Activated CD4-positive, alpha-beta T cell treated with anti-CD3 and anti-CD28 coated beads, Interleukin-2, amount 10 ng/mL, durations not matched to agents 24 days and 14 days (primary cell): ENCODE measurements at places on chromosomes 2 and 18. TPM values are rescaled to one million over a fixed set of nuclear protein-coding genes. Genes with fewer than 3 reads are reported as not detected.

GRCh38 chr2:46984642-46985476, 69.3 kb upstream of the MCFD2 start:
- peak overlapping the region; percentile 97 for H3K27ac ChIP-seq
- H3K4me1 ChIP-seq: peaks cover 63% of the 10 kb centered on the region
- H3K36me3 ChIP-seq: peaks cover 29% of the 10 kb centered on the region
- DNase-seq: peak; percentile 89
- H3K27me3 ChIP-seq: no peaks in the 10 kb centered on the region
- peak overlapping the region; percentile 79 for H3K4me3 ChIP-seq

DNA sequence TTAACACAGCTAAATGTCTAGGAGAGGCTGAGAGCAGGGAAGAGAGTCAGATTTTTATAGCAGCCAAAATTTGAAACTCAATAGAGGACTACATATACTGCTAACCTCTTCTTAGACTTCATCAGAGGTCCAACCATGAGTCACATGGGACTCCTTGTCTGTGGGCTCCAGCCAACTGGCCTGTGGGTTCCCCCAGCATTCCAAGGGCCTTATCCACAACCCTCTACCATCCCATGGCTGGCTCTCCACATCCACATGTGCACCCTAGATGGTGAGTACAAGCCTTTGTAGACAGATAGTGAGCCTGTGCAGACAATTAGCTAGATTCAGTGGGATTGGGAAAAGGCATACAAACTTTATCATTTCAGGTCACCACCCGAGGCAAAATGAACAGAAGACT, 901.9 kb upstream of the ZEB2 start:
- H3K4me1 ChIP-seq: no peaks in the 10 kb centered on the region
- H3K27ac ChIP-seq: no peak overlapping the region
- no peak overlapping the region for H3K4me3 ChIP-seq

DNA sequence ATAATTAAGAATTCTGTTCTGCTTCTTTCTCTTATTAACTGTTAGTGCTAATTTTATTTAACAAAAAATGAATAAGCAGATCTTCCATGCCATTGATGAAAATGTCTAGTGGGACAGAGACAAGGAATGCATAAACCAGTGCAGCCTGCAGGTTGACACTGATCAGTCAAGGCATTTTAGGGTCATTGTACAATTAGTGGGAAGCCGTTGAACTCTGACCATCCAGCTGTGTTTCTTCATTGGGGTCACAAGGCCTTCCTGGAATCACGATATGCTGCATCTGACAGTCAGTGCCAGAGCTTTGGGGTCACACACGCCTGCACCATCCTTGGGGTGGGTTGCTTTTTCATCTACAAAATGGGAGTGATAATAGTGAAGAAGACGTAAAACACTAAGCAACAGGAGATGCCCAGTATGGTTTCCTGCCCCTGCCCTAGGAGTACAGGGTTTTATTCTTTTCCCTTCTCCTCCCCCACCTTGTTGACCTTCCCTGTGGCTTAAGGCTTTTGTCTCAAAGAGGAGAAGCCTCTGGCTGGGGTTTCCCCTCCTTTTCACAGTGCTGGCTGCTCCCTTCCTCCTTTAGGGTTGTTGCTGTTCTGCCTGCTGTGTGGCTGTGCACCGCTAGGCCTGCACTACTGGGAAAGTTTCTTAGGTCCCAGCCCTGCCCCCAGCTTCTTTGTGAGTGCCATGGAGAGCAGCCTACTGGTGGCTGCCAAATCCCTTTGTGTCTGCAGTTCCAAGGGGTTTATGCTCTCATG, 245.6 kb downstream of the TPGS2 start:
- no peak overlapping the region for H3K4me3 ChIP-seq
- H3K27me3 ChIP-seq: peaks cover 3% of the 10 kb centered on the region
- H3K27ac ChIP-seq: no peak overlapping the region

- H3K36me3 ChIP-seq: peaks cover 15% of the 10 kb centered on the region
- H3K27me3 ChIP-seq: no peaks in the 10 kb centered on the region
- H3K27ac ChIP-seq: no peak overlapping the region
- no peak for DNase-seq
Observed at GRCh38 chr2:43340066-43340465, 113.7 kb upstream of the ZFP36L2 start.

DNA sequence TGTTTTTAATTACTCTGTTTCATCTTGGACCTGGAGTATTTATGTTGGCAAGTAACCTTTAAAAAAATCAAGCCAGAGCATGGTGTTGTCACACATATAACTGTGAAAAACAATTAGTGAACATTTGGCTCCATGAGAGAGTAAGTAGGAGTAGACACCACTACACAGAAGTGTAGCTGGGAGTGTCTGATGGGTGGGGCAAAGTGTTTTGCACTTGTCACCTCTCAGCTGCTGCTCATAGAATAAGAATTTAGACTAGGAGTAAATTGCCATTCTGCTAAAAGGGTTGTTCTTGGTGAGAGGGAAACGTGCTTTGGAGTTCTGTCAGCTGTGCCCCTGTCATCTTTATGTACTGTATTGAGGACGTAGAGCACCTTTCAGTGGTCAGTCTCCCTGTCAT, 114.5 kb downstream of the TTC27 start:
- no peak overlapping the region for H3K4me3 ChIP-seq
- peaks cover 33% of the 10 kb centered on the region for H3K36me3 ChIP-seq
- H3K27me3 ChIP-seq: no peaks in the 10 kb centered on the region

DNA sequence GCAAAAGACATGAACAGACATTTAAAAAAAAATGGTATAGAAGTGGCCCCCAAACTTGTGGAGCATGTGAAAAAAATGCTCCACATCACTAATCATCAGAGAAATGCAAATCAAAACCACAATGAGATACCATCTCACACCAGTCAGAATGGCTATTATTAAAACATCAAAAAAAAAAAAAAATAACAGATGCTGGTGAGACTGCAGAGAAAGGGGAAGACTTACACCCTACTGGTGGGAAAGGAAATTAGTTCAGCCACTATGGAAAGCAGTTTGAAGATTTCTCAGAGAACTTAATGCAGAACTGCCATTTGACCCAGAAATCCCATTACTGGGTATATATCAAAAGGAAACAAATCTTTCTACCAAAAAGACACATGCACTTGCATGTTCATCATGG, 164.8 kb downstream of the RIT2 start:
- no peak overlapping the region for H3K27ac ChIP-seq
- H3K36me3 ChIP-seq: no peaks in the 10 kb centered on the region
- DNase-seq: no peak
- no peak overlapping the region for H3K4me3 ChIP-seq
- H3K27me3 ChIP-seq: no peaks in the 10 kb centered on the region

DCDC2C gene
- total RNA-seq: not detected in 2 replicates

DNA sequence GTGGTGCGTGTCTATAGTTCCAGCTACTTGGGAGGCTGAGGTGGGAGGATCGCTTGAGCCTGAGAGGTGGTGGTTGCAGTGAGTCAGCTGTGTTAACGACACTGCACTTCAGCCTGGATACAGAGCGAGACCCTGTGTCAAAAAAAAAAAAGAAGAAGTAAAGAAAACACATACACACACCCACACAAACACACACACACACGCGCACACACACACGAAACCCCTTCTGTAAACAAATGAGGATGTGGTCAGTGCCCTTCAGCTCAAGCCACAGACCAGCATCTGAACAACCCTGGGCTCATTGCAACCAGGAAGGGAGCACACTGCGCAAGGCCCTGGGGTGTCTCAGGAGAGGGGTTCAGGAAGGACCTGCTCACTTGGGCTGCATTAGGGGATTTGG, 47.9 kb upstream of the KCNF1 start:
- no peak for DNase-seq
- no peak overlapping the region for H3K27ac ChIP-seq
- no peaks in the 10 kb centered on the region for H3K36me3 ChIP-seq

ZNF892 gene
- total RNA-seq: 4.7 and 5.5 TPM in 2 replicates

DNA sequence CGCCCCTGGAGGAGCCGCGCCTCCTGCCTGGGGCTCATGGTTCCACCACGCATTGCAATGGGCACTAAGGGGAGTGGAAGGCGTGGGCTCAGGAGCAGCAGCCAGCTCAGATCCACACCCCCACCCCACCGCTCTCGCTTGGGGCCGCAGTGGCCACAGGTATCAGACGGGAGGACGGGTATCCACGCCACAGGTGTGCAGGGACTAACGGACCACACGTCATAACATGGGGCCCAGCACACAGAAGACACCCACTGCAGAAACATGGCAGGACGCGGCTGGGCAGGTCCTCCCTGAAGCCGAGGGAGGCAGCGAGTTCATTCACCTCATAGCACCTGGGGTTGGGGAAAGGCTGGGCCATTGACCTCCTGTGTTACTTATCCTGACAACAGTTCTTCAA, 13.0 kb downstream of the HDAC4 start:
- no peak overlapping the region for H3K4me3 ChIP-seq
- no peak overlapping the region for H3K27ac ChIP-seq
- H3K4me1 ChIP-seq: peaks cover 19% of the 10 kb centered on the region
- H3K36me3 ChIP-seq: peaks cover 19% of the 10 kb centered on the region
- no peak for DNase-seq

DNA sequence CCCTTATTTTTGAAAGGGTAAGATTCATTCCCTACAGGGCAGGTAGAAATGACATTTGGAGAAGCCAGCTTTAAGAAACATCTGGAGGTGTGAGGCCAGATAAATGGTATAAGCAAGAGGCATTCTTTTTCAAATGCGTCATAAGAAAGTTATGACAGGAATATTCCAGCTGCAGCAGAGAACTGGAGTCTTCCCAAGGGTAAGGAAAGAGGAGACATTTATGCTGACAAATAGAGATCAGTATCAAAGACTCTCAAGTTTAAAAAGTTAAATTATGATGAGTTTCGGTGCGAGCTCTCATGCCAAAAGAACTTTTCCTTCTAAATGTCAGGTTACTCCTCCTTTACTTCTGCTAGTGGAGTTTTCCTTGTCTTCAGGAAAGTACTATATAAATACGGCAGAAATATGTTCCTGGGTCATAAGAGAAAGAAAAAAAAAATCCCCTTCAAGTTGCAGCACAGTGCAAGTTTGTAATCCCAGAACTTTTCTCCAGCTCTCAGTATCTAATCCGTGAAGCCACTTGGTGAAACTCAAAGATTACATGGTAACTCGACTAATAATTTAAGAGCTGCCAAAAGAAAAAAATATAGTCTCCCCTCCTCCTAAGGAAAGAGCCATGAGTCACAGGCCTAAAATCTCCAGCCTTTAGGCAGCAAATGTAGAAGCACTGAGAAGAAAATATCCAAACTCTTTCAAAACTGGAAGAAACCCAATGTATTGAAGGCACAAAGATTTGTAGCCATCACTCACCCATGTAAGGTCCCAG, 428.1 kb downstream of the MEIS1 start:
- H3K27ac ChIP-seq: no peak overlapping the region
- no peaks in the 10 kb centered on the region for H3K36me3 ChIP-seq
- no peaks in the 10 kb centered on the region for H3K4me1 ChIP-seq
- H3K4me3 ChIP-seq: no peak overlapping the region

DNA sequence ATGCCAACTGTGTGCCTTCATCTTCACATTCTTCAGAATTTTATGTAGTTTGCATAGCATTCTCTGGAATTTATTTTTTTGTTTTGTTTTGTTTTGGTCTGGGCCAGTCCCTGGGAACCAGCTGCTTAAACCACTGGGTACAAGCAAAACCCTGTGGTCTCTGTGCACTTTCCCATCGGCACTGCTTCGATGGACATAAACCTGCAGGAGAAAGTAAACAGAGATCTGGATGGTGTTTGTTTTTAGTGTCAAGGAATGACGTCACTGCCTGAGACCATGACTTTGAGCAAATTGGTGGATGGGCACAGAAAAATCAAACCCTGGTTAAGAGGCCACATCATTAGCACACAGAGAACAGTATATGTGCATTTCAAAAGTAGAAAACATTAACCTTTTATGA, 64.7 kb upstream of the RASGRP3 start:
- H3K4me1 ChIP-seq: no peaks in the 10 kb centered on the region
- H3K27me3 ChIP-seq: peaks cover 11% of the 10 kb centered on the region
- no peaks in the 10 kb centered on the region for H3K36me3 ChIP-seq
- no peak for DNase-seq
- H3K4me3 ChIP-seq: no peak overlapping the region
- no peak overlapping the region for H3K27ac ChIP-seq

LIMS3 gene
- total RNA-seq: 0.16 TPM in 1 of 2 replicates, not detected in the other

GRCh38 chr18:40414155-40414754, 1540.8 kb upstream of the PIK3C3 start:
- H3K36me3 ChIP-seq: no peaks in the 10 kb centered on the region
- no peaks in the 10 kb centered on the region for H3K27me3 ChIP-seq
- no peaks in the 10 kb centered on the region for H3K4me1 ChIP-seq
- no peak overlapping the region for H3K4me3 ChIP-seq

DNA sequence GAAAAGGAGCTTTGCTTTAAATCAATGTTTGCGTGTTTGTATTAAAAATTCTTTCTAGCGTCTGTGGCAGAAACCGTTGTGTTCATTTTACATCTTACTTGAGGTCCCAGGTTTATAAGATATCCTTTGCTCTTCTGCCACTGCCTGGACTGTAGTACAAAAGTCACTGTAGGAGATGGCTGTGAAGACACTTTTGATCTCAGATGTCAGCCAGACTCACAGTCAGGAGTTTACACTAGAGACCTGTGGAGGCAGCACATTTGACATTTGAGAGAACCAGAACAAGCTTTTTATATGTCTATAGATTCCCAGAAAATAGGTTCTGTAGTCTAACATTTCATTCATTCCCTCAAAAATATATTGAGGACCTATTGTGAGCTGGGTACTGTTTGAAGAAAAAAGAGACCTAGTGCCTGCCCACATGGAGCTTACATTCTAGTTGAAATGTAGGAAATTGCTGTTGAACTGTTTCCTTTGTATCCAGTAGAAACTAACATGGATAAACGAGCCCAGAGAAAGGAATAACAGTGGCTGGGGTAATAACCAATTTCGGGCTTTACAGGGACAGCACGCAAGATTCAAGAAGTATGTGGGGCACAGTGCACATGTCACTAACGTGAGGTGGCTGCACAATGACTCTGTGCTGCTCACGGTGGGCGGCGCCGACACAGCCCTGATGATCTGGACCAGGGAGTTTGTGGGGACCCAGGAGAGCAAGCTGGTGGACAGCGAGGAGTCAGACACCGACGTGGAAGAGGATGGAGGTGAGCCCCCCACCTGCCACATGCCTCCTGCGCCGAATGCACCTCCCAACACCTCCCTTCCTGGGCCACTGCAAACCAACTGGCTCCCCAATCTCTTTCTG, 122.3 kb downstream of the RTN4 start:
- peaks cover 4% of the 10 kb centered on the region for H3K27me3 ChIP-seq
- H3K27ac ChIP-seq: no peak overlapping the region
- no peaks in the 10 kb centered on the region for H3K4me1 ChIP-seq
- no peak for DNase-seq
- no peaks in the 10 kb centered on the region for H3K36me3 ChIP-seq
